Stimulated activated CD4-positive, alpha-beta T cell treated with anti-CD3 and anti-CD28 coated beads, Interleukin-15, amount 100 ng/mL, for 1 hour (primary cell): ENCODE measurements at places on chromosomes 12 and 14.

GRCh38 chr12:26126340-26127284 is 1.8 kb upstream of the BHLHE41 start:
- no peak for DNase-seq

- DNase-seq = no peak
These were observed 150.3 kb downstream of the DAD1 start for GRCh38 chr14:22438742-22439141.

- no peak for DNase-seq
These were observed 46.0 kb upstream of the EML1 start for GRCh38 chr14:99747167-99747566.

GRCh38 chr14:24377657-24378056 is 9.7 kb downstream of the NFATC4 start:
- no peak for DNase-seq

GRCh38 chr12:7060353-7060954 is at the start of gene C1S:
Gene C1S, plus strand, starts transcription at chr12:7060718. Its CDS starts 1,195 bp downstream, at chr12:7061913.
- no peak for DNase-seq

DNA sequence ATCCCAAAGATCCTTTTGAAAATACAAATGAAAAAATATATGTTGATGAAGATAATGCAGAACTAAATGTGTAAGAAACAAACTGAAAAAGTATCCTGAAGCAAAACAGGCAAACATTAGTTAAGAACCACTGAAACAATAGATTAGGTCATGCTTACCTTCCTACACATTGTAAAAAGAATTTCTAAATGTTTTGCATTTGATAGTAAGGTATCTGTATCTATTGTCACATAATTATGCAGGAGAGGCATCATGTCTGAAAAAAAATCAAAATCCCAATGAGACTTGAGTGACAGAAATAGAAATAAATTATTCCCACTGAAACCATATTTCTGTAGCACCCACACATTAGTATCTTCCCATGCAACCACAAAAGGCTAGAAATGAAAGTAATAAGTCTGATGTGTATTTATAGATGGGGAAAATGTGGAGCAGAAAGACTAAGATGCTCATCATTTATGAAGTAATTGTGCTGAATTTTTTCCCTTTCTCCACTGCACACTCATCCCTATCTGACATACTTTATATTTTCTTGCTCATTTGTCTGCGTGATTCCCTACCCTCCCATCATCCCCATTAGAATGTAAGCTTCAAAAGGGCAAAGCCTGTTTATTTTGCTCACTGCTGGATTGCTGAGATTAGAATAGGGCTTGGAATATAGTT is 43.5 kb downstream of the IPO8 start:
- DNase-seq = no peak

DNA sequence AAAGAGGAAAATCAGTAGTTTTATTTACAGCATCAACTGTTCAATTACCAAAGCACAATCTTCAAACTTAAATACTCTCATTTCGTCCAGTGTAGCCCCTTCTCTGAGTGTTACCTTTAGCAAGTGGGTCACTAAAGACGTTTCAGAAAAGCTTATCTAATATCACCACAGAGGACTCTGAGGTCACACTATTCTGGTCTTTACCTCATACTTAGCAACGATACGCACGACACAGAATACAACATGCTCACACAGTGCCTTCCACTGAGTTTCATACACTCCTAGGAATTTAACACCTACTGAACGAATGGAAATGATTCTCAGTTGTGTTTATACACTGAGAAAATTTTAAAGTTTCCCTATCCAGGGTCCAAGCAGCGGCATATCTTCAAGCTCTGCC is 2.0 kb downstream of the SYT10 start:
- no peak for DNase-seq

DNA sequence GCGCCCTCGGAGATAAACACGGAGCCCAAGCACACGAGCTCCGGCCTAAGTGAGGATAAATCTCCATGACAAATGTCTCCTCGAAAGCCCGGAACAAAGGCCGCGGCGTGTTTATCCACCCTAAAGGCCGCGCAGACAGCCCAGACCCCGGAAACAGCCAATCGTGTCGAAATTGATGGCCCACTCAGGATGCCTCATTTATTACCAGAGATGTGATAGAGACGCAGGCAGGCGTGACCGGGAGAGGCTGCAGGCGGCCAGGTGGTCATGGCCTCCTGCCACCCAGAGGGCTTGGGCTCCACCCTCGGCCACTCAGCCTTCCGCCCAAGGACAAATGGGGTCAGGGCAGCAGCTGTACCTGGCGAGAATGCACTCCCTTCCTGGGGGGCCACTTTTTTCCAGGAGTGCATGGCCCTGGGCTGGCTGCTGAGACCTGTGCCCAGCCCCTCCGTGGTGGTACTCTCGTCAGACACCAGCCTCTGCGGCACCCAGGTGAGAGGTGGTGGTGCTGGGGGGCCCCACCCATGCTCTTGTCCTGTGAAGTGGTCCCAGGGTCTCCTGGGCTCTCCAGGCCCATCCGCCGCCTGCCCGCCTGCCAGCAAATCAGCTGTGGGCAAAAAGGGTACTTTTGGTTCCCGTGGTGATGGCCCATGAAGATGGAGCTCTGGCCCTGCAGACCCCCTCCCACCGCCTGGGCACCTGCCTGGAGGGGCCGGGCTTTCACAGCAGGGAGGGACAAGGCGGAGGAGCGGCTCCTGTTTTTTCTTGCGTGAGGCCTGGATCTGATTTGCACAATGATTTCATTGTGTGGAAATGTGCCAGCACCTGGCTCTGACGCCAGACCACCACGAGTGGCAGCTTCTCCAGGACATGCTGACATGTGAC is 211.5 kb upstream of the C14orf180 start:
- no peak for DNase-seq

GRCh38 chr14:94864387-94865195 is 94.7 kb upstream of the GSC start:
- DNase-seq = no peak

GRCh38 chr14:69079188-69079742 is 73.7 kb downstream of the DCAF5 start:
- DNase-seq = no peak
